ENCODE measurements at places on chromosomes 6 and 20.
A peak's percentile ranks its signal among the peaks of the same experiment; 100 is the strongest.

- DNase-seq, result no peak
These were observed 53.2 kb upstream of the SYNJ2 start for GRCh38 chr6:157928428-157928827.

GRCh38 chr20:1415667-1416468 lies 23.0 kb upstream of the FKBP1A start:
- DNase-seq, result no peak

- DNase-seq, result no peak
These were observed 90.7 kb downstream of the PRL start for GRCh38 chr6:22206106-22206505.

GRCh38 chr20:60913298-60913697 lies 338.8 kb upstream of the CDH4 start:
- no peak for DNase-seq

GRCh38 chr6:137133122-137133521 lies 40.3 kb downstream of the IL22RA2 start:
- DNase-seq, result no peak

DNA sequence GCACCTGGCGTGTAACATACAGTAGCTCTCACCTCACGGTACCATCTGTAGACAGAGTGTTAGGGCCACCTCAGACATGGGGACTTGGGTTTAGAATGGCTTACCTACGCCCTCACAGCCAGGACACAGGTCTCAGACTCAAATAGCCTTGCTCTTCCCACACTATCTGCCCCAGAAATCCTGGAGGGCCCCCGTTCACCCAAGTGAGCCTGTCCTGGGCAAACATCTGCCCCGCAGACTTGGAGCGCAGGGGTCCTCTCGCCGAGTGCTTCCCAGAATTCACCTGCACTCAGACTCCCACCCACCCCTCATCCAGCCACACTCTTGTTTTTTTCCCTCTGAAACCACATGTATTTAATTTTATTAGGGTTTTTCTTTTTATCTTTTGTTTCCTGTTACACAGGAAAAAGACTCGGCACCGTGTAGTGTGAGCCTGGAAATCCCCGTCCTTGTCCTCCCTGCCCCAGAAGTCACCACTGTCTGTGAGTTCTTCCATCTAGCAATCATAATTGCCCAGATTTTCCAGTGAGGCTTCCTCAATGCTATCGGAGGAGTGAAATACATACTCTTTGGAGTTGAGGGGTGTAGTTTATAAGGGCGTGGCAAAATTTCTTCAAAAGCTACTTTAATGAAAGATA lies 17.1 kb upstream of the MAP1LC3A start:
- no peak for DNase-seq

GRCh38 chr20:41672282-41672681 lies 54.1 kb upstream of the CHD6 start:
- no peak for DNase-seq

GRCh38 chr6:148422085-148422484 lies 79.4 kb downstream of the SASH1 start:
- no peak for DNase-seq

DNA sequence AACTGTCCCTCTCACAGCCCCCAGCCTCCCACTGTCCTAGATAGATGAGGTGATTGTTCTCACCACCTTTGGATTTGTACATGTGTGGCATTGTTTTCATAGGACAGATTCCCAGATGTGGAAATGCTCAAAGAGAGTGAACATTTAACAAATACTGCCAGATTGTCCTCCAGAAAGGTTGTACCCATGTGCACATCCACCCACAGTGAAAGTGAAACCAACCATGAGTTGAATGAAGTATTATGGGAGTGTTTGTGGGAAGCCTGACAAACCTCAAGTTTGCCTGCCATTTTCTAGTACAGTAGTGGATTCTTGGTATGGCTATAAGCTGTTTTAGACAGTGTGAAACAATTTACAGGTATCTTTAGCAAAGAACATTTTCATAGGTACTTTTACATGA lies 42.7 kb downstream of the ANKRD6 start:
- DNase-seq, result no peak

- DNase-seq, result no peak
These were observed 192.1 kb downstream of the SAMD5 start for GRCh38 chr6:147700436-147701209.

DNA sequence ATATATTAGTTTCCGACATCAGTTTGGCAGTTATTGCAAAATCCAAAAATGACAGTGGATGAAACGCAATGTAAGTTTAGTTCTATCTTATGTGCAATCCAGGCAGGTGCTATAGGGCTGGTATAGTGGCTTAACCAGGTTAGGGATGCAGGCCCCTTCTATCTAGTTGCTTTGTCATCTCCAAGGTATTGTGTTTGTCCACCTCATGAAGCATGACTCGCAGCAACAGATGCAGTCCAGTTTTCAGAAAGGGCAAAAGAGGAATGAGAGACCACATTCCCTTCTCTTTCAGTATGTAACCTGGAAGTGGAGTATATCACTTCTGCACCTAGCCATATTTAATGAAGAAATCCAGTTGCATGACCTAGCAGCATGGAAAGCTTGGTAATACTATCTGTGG lies 59.7 kb downstream of the PKIB start:
- no peak for DNase-seq

DNA sequence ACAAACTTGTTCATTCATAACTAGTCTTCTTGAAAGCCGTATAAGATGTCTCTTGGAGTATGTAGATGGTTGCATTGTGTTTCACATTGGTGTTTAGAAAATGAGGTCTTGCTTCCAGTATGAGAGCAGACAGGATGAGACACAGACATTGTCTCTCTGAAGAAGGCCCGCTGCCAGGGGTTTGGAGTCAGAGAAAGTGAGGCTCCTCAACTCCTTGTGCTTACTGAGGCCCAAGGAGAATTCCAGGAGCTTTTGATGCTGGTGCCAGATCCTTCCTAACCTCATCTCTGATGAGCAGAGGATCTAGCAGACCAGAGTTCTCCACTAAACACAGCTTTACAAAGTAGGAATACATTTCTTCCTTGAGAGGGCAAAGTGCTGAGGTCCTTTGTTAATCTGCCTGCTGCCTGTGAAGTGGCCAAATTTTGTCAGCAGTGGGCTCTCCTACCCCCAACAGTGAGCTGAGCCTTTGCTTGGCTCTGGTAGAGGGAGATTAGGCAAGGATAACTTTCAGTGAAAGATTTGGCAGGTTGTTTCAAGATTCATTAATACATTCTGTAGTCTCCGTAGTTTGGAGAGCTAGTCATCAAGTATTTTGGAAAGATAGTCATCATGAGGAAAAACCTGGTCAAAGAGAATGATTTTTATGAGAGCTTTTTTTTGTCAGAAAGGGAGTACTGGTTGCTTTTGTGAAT lies 9.7 kb downstream of the MAPRE1 start:
- DNase-seq, result no peak

DNA sequence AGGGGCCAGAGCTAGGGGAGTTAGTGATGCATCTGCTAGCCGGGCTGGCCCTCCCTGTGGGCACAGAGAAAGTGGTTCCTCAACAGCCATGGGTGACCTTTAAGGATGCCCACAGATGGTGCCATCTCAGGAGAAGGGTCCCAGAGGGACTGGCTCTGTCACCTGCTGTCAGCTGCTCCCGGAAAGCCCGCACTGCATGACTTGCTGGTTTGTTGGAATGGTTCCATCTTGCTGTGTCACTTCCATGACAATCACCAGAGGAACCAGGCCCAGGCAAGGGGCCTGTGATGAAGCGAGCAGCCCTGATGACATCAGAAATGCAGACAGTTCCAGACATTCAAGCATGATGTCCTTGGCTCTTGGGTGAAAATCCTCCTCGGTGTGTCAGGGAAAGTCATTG lies 125.2 kb downstream of the PHACTR3 start:
- DNase-seq, result no peak

- no peak for DNase-seq
These were observed 99.2 kb upstream of the FOXP4 start for GRCh38 chr6:41446907-41447545.

DNA sequence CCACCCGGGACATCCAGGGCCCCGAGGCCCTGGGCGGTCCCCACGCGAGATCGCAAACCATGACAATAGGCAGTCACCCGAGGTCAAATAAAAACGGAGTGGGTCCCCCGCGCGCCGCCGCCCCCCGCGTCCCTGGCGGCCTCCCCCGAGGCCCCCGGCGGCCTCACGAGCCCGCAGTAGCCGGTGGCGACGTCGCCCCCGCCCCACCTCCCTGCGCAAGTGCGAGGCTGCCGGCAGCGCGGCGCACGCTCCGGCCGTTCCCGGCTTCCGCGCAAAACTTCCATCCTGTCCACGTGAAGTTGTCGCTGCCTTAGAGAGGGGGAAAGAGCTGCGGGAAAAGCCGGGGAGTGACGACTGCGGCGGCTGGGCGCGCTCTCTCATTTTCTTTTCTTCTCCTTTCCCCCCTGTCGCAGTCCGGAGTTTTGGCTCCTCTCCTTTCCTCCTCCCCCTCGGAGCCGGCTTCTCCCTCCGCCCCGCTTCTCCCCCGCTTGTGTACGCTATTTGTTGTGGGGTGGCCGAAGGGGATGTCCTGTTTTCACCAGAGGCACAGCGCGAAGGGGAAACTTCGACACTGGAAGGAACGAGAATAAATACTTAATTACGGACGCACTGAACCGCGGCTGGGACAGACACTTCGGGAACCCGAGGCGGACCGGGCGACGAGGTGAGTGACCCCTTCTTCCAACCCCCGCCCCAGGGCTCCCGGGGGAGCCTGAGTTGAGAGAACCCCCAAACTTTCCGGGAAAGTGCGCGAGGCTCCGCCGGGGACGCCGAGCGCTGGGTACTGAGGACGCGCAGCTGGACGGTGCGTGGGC lies at the start of gene EYA4:
Gene EYA4, plus strand, starts transcription at position 272 of the 815 bp plus-strand sequence. CDS start 33,424 bp downstream, outside the sequence.
- no peak for DNase-seq

DNA sequence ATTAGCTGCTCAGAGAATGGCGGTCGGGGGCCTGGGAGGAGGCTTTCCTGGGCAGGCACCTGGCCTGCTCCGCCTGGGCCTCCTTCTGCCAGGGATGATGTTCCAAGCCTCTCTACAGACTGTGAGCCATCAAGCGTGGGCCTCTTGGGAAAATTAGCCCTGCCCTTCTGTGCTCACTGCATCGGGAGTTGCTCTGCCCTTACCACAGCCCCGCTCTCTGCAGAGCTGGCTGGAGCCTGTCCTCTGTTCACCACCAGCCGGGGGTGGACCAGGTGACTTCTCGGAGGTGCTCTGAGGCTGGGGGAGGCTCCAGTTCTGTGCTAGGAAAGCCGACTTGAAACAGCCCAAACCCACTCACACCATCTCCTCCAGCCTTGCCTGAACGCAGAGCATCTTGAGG lies 24.2 kb downstream of the MDGA1 start:
- no peak for DNase-seq

GRCh38 chr6:126661646-126662045 lies 321.7 kb downstream of the CENPW start:
- no peak for DNase-seq

DNA sequence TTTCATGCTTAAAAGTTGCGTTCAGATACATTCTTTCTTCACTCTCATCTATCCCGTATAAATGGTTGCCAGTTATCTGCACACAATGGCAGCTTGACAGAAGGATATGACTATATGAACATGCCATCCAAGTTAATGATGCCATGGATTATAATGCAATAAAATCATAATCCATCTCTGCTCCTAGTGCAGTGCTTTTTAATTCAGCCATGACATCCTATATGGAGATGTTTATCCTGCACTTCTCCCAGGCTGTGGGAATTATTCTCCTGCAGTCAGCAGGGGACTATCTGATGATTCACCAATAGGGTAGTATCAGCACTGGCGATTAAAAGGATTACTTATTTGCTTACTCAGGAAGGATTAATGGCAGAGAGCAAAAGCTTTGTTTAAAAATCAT lies 273.8 kb downstream of the SAMD5 start:
- no peak for DNase-seq

GRCh38 chr6:75735491-75736186 lies 13.4 kb upstream of the MYO6 start:
- no peak for DNase-seq

GRCh38 chr6:36368921-36369865 lies 18.3 kb downstream of the ETV7 start:
- no peak for DNase-seq

DNA sequence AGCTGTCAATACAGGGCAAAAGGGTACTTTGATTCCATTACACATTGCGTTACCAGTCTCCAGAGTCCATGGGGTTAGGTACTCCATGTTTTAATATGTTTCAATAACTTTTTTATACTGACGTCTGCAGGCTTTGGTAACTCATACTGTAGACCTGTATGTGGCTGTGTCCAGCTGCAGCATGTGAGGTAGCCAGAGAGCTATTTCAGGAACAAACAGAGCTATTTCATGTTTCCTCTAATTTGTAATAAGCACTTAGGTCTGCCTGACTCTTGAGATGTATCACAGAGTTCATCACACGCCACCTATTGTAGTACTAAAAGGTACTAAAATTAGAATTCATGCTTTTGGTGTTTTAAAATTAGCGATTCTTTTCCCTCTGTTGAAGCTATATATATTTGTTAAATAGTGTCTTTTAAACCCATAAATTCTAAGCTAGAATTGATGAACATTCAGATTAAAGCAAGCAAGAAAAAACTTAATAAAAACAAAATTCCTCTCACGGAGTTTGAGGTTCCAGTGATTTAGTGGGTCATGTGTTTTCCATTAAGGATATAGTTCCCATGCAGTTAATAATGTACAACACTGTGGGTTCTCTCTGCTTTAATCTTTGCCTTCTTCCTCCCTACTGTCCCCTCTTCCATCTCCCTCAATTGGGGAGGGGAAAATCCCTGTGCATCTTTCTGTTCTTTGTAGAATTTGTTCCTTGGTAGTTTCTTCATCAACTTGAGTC lies 37.0 kb downstream of the FOXO3 start:
- no peak for DNase-seq

DNA sequence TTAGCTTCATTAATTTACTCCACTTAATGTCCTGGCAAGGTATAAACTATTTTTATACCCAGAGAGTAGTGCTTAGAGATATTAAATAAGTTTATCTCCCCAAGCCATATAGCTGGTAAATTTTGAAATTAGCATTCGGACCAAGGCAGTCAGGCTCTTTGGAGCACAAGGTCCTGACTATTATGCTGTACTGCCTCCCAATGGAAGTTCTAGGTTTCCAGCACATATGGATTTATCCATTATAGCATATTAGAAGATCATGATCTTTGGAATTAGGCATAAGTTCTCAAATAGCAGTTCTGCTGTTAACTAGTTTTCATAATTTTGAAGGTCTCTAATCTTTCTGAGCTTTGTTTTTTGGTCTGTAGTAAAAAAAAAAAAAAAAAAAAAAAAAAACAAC lies 835.3 kb upstream of the EPHA7 start:
- DNase-seq, result no peak

DNA sequence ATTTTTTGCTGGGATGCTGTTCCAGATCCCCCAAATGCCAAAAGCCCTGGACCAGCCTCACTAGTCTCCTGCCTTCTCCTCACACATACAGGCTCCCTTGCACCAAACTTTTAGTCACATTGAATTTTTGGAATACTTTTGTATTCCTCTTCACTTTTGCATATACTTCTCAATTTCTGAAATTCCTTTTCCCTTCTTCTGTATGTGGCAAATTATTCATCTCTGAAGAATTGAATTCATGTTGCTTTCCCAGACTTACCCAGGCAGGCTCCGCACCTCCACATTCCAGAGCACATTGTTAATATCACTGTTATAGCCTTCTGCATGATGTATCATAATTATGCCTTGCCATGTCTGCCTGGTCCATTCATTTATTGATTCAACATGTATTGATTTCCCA lies 255.3 kb upstream of the POU3F2 start:
- DNase-seq, result no peak

- DNase-seq, result peak; percentile 37
These were observed 21.4 kb upstream of the PREP start for GRCh38 chr6:105424175-105424783.

Data from stimulated activated CD4-positive, alpha-beta T cell treated with anti-CD3 and anti-CD28 coated beads, TNF-alpha, amount 100 ng/mL, for 48 hours (primary cell).